ENCODE measurements at places on chromosomes 12 and 14.

DNA sequence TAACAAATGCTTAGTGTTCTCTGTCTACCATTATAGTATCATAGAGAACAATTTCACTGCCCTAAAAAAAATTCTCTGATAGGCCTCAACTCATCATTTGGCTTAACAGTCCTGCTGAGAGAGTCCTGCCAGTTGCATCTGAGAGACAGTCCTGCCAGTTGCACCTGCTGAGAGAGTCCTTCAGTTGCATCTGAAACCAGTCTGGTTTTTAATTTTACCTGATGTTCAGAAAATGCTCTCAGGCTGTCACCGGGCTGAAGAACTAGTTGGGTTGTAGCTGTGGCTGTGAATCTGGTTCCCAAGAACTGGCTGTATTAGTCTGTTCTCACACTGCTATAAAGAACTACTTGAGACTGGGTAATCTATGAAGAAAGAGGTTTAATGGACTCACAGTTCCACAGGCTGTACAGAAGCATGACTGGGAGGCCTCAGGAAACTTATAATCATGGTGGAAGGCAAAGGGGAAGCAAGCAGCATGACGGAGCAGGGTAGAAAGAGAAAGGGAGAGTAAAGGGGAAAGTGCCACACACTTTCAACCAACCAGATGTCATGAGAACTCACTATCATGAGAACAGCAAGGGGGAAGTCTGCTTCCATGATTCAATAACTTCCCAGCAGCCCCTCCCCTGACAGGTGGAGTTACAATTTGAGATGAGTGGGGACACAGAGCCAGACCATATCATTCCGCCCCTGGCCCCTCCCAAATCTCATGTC, 51.6 kb downstream of the PRKCH start:
- DNase-seq: no peak

DNA sequence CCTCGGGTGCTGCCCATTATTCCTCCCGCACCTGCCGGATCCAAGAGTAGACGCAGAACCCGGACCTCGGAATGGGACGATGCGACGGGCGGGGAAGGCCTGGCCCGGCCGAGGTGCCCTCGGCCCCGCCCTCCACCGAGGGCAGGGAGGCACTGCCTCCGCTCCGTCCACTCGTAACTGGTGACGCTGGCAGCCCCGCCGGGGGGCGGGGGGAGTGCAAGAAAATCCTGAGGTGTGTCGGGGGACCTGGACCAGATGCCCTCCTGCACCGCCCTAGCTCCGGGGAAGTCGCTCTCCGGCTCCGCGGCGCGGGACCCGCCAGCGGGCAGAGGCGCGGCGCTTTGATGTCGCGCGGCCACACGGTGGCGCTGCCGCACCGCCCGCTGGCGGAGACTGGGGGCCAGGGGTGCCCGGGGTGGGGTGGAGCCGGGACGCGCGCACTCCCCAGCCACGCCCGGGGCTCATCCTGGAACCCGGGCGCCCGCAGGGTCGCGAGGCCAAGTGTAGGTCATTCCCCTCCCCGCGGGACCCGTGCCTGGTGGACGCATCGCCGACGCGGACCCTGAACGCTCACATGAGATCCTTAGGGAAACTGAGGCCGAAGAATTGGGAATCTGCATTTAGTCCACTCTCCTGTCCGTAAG, 202.8 kb downstream of the TTC8 start:
- DNase-seq: peak; percentile 20

DNA sequence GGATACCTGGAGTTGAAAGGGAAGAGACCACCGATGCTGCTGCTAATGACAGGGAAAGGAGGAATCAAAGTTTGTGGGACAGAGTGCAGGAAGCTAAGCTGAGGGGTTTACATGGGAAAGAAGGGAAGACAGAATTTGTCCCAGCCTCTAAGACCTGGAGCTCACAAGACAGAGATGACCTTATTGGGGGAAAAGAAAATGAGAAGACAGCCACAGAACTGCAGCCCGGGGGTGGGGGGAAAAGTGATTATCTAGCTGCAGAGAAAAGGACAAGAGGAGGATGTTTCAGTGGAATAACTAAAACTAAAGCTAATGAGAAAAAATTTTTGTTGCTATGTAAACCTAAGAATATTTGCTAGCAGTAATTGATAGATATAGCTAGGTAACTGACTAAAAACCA, 30.7 kb downstream of the NDUFA12 start:
- DNase-seq: no peak

- DNase-seq: no peak
These were observed 170.8 kb upstream of the DYRK2 start for GRCh38 chr12:67477681-67478265.

DNA sequence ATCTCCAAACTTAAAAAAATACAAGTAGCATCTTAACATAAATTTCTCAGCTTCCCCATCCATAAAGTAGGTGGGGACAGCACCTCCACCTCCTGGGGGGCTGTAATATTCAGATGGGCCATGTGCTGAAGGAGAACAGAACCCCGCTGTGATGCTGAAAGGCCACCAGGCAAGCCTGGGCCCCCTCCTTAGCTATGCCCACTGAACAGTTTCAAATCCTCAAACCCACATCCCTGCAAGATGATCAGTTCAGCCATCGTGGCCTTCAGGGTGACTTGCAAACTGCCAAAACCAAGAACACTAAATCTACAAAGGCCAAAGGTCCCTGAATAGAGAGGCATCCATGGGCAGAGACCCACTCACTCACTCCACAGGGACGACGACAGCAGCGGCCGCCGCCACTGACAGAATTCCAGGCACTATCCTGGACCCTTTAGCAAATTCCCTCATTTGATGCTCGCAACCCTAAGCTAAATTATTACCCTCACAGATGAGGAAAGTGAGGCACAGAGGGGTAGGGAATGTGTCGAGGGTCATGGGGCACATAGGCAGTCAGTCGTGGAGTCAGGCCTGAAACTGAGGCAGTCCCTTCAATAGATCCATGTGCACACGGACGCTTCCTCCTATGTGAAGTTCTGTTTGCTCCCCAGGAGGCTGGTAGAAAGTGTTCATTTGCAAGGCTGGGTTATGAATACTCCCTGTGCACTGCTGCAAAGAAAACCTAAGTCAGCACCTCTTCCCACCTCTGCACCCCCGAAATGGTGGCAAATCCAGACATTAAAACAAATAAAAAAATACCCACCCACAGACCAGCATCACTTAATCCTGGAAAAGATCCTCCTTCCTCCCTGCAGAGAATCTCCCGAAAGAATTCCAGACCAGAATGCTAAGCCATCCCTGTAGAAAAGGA, 5.9 kb downstream of the ITPK1 start:
- no peak for DNase-seq

All from CD4-positive, alpha-beta T cell (primary cell).